Activated CD4-positive, alpha-beta T cell treated with anti-CD3 and anti-CD28 coated beads, Interleukin-2, amount 10 ng/mL, durations not matched to agents 24 days and 14 days (primary cell): ENCODE measurements at places on chromosomes 12 and 14.

DNA sequence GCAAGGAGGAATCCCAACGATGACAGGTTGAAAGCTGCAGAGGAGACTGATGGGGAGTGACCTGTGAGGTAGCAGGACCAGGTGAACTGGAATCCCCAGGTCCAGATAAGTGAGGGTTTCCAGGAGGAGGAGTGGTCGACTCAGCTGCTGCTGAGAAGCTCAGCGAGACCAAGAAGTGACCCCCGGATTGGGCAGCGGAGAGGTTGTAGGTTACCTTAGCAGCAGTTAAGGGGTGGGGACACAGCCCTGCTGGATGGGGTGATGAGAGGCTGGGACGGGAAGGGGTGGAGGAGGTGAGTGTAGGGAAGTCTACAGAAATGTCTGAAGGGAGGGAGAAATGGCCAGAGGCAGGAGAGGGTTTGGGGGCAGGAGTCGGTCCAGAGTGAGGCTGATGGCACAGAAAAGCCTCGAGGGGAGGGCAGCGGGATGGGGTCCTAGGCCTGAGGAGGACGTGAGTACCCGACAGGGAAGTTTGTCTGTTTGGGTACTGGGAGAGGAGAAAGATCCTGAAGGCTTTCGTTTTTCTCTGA lies 2.6 kb upstream of the RCOR1 start:
- DNase-seq: no peak

DNA sequence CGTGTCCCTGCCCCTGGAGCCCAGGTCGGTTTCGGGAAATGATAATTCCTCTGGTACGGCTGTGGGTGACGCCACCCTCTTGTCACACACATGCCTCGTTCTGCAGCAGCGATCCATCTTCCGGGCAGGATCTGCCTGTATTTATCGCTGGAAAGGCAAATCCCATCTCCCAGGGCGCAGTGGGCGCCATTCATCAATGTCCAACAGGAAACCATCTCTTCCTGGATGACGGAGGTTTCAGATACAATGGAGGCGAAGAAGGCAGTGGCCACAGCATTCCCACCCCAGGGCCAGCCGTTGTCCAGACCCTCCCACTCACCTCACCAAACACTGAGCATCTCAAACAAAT lies 74.2 kb downstream of the NOC4L start:
- DNase-seq: no peak

GRCh38 chr14:71482671-71483070 lies 449.6 kb upstream of the RGS6 start:
- DNase-seq: peak; percentile 46

- no peak for DNase-seq
These were observed 41.3 kb upstream of the OR6J1 start for GRCh38 chr14:22685467-22685866.

- no peak for DNase-seq
These were observed 631 bp downstream of the PPM1H start for GRCh38 chr12:62934239-62934798.

GRCh38 chr14:67722293-67722692 lies 20.6 kb downstream of the RDH12 start:
- DNase-seq: no peak

- DNase-seq: peak; percentile 82
These were observed 7.0 kb downstream of the MLF2 start for GRCh38 chr12:6745741-6746525.

DNA sequence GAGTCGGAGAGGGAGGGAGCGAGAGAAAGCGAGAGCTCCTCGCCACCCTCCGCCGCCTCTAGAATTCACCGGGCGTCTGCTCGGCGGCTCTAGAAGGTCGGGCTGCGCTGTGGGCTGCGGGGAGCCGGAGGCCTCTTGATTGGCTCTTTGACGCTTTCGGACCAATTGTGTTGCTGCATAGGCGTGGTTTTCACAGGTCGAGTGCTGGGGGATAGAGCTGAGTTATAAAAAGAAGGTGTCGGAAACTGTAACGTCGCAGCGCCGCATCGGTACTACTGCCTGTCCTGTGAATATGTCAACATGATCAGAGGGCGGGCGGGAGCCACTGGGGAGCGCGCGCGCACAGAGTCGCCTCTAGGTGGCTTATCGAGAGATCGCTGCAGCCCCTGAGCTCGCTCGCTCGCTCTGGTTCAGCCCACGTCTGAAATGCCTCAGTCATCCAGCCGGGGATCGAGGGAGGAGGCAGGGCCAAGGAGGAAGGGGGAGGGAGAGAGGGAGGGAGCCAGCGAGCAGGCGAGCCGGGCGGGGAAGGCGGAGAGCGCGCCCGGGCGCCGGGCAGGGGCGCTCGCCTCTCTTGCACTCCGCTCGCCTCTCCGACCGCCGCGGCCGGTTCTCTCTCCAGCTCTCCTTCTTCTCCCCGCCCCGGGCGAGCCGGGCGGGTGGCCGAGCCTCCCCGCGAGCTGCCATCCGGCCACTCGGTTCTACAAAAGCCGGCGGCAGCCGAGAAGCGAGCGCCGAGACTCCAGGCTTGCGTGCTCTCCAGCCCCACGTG lies at the start of gene TBX3:
Gene TBX3 (minus strand): TSS at position 78 of the 772 bp plus-strand sequence. CDS start 975 bp downstream, outside the sequence.
- peak; percentile 73 for DNase-seq

GRCh38 chr12:122026706-122027333 lies 5.1 kb downstream of the BCL7A start:
- DNase-seq: no peak

- no peak for DNase-seq
These were observed 7.6 kb downstream of the DMAC2L start for GRCh38 chr14:50319721-50320120.

GRCh38 chr14:70173569-70173968 lies 15.2 kb downstream of the SLC8A3 start:
- no peak for DNase-seq

- no peak for DNase-seq
These were observed 4.0 kb upstream of the ZNF385A start for GRCh38 chr12:54388237-54389133.

- DNase-seq: no peak
These were observed 51.3 kb upstream of the KCNA1 start for GRCh38 chr12:4858386-4858785.

DNA sequence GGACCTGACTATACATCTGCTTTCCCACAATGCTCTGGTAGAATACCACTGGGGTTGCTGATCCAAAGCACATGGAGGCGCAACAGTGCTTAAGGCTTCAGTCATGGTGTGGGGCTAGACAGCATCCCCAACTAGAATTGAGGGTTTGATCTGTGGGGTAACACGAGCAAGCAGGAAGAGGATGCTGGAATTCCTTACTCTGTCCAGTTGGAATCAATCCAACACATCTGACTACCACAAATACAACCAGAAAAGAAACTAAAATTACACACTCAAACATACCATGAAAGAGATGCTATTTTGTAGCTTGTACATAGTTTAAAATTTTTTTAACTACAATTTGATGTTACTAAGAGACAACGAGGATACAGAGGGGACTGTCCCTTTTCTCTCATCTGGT lies 40.4 kb upstream of the GTF2A1 start:
- no peak for DNase-seq

DNA sequence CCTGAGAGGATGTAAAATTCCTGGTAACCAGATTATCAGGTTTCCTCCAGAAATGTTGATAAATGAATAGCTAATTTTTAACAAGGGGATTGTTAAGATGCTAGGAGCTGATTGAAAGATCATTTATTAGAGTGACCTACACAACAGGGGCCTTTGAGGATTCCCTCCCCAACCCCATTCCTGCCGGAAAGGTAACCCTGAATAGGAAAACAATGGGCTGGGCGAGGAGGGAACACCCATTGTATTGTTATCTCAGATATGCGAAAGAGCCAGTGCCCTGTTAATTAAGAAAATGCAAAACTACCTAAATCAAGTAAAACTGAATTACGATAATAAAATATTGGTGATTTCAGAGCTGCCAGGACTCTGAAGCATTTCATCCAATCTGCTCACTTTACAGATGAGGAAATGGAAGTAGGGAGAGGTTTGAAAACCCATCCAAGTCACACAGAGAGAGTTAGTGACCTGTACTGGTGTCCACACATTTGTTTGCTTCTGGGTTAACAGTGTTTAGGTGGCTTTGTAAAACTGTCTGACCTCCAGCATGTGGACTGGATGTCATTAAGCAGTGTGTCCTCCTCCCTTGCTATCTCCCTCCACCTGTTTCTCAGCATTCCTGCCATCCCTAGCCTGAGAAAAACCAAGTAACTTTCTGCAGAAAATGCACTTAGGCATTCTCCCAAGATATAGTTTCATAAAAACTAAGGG lies 214.8 kb downstream of the TTC6 start:
- DNase-seq: no peak

DNA sequence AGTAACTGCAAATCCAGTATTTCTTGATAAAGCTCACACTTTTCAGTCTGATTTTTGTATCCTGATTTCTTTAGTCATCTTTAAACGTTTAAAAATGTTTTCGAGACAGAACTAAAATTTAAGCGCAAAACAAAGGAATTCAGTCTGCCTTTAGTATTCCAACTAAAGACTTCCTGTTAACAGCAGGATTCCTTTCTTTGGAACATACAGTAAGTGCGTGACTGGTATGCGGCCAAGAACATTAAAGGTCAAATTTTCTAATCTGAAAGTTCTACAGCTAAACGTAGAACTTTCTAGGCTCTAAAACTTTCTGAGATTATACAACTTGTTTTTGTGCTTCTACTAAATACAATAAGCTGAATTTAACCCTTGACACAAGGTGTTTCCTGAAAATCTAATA lies 9.9 kb downstream of the SAV1 start:
- DNase-seq: no peak

- DNase-seq: no peak
These were observed 27.6 kb downstream of the SLC2A13 start for GRCh38 chr12:40078266-40078665.

- DNase-seq: peak; percentile 64
These were observed 227.1 kb upstream of the KRR1 start for GRCh38 chr12:75738486-75738885.

GRCh38 chr14:85789506-85789905 lies 259.6 kb downstream of the FLRT2 start:
- DNase-seq: no peak

- no peak for DNase-seq
These were observed 21.8 kb downstream of the FKBP11 start for GRCh38 chr12:48903363-48903981.

DNA sequence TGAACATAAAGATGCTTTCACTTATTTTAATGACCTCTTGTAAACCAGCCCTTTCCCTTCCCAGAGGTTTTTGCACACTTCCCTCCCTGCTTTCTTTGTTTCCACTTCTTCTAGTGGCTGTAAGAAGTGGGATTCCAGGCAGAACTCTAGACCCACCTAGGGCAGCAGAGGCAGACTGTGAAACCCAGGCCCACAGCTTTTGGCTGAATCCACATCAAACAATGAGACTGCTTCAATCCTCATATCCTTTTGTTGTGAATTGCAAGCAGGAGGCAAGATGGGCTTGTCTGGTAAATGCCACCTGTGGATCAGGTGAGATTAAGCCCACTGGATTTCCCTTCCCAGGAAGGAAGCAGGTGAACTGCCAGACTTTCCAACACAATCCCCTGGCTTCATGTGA lies 12.8 kb downstream of the CCDC177 start:
- DNase-seq: peak; percentile 24

DNA sequence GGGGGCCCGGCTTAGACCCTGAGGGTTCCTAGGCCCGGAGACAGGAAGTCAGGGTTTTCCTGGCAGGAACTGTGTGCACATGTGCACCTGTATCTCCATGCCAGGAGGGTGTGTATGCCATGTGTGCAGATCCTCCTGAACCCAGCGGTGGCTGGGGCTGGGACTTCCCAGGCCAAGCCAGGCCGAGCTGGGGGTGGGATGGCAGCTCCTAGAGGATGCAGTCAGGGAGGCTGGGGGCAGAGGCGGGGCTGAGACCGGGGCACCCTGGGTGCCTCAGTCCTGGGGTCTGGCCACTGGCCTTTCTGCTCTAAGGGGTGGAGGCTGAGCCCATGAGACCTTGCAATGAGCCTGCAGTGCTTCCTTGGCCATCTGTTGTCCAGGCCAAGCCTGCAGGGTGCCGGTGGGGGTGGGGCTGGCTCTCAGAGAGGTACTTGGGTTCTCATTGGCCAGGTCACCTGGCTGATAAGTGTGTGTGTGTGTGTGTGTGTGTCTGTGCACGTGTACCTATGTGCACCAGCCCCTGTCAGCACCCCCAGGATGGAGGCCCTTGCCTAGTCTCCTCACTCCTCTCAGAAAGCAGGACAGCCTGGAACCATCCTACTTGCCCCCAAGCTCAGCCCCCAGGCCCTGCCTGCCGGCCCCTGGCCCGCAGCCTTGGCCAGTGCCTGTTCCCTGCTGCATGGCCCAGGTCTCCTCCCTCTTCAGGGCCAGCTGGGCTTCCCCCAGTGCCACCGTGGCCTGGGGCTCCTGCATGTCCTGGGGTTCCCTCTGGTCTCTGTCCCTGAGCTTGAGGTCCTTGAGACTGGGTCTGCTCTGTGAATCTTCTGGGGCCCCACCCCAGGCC lies 10.6 kb upstream of the TNFAIP2 start:
- no peak for DNase-seq
